Bone marrow (tissue), 2 donors: ENCODE measurements at places on chromosomes 16 and 17.

DNA sequence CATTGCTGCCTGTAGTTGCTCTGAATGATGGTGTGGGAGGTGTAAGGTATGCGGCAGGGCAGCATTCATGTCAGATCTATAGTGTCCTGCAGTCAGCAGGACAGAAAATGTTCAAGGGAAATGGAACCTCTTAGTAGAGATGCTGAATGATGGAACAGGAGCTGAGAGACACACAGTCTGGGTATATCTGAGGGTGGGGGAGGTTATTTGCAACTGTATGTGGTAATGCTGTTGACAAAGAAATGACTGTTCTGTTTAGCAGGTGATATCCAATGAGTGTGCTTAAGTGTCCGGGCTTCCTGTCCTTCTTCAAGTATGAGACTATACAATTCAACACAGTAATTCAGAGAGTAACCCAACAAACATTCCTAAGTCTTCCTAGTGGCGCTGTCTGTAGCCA, 46.6 kb downstream of the STH start:
- DNase-seq, result no peak

DNA sequence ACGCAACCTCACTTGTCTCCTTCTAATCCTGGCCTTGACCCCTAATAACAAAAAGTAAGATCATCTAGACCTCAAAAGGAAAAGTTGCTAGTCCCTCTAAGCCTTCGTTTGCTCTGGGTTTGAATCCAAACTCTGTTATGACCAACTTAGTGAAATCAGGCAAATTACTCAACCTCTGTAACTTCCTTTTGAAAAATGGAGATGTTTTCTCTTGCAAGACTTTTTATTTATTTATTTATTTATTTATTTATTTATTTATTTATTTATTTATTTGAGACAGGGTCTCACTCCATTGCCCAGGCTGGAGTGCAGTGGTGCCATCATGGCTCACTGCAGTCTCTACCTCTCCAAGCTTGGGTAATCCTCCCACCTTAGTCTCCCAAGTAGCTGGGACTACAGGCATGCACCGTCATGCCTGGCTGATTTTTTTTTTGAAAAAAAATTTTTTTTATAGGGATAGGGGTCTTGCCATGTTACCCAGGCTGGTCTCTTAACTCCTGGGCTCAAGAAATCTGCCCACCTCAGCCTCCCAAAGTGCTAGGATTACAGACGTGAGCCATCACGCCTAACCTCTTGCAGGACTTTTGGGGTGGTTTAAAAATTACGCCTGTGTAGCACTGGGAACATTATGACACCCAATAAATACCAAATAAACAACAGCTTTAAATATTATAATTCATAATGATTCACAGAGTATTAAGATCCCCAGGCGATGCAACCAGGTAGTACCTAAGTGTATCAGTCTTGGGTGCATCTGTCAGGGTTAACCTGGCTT, 63.4 kb downstream of the PITPNC1 start:
- no peak for DNase-seq

DNA sequence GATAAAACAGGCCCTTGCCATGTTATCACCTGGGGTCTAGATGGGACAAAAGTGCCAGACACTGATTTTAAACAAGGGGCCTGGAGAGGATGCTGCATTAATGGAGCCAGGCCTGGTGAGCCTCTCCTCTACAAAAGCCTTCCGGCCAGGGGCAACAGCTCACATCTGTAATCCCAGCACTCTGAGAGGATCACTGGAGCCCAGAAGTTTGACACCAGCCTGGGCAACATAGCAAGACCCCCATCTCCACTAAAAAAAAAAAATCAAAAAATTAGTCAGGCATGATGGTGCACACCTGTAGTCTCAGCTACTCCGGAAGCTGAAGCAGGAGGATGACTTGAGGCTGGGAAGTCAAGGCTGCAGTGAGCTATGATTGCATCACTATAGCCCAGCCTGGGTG, 3.5 kb downstream of the GINS2 start:
- DNase-seq, result no peak

DNA sequence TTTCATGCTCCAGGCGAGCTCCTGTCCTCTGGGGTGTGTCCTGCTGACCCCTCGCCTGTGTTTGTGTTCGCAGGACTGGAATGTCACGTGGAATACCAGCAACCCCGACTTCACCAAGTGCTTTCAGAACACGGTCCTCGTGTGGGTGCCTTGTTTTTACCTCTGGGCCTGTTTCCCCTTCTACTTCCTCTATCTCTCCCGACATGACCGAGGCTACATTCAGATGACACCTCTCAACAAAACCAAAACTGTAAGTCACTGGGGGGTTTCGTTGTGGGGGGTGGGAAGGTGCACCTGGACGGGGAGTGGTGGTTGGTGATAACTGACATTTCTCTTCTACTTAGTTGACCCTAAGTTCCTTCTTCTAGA, 58.3 kb downstream of the ABCC1 start:
- DNase-seq, result no peak

GRCh38 chr16:16092925-16093627, 130.2 kb downstream of the ABCC6 start:
- no peak for DNase-seq

GRCh38 chr16:11025120-11025531, 80.8 kb downstream of the CLEC16A start:
- DNase-seq, result no peak

- no peak for DNase-seq
These were observed 2.0 kb downstream of the TNK1 start for GRCh38 chr17:7382901-7383300.

GRCh38 chr17:81703747-81704654, 834 bp downstream of the MRPL12 start:
- DNase-seq, result no peak

GRCh38 chr17:64092113-64092512, 37.8 kb downstream of the ERN1 start:
- DNase-seq, result no peak

DNA sequence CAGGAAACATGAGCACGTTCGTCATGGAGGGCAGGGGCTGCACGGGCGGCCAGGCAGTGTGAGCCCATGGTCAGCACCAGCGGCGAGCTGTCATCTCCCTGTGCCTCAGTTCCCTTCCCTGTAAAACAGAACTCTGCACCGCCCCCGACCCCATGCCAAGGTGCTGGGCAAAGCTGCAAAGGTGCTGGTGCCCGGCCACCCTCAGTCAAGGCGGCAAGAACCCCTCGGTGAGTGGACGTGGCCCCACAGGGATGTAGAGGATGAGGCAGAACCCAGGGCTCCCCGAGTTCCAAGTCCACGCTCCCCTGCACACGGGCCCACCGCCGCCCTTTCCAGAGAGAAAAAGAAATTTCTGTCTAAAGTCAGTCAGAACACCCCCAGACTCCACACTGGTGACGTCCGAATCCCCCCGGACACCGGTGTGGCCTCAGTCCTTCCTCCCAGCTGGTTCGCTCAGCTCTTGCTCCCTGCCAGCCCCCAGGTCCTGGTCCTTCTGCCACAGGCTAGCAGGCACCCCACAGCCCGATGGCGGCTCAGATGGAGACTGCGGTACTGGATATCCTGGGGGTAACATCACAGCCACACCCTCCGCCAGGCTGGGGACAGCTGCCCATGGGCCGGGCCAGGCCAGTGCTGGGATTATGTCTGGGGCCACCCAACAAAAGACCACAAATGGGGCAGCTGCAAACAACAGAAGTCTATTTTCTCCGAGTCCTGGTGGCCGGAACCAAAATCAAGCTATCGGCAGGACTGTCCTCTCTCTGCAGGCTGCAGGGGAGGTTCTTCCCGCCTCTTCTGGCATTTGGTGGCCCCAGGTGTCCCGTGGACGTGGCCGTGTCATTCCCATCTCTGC, 14.4 kb upstream of the BAHCC1 start:
- no peak for DNase-seq

DNA sequence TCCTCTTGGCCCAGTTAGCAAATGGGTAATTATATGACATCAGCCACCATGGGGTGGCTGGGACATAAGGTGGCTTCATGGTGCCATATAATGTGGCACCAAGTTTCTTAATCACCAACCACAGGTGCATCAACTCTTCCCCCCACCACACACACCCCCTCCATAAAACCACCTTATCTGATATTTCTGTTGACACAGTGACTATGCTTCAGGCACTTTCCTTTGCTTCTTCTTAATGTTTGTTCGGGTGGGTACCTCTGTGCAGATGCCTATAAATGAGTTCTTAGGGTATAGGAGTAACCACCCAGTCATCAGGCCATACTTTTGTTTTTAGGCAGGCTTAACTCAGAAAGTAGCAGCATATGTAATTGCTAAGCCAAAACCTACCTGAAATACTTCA, 29.5 kb downstream of the RNF43 start:
- no peak for DNase-seq

DNA sequence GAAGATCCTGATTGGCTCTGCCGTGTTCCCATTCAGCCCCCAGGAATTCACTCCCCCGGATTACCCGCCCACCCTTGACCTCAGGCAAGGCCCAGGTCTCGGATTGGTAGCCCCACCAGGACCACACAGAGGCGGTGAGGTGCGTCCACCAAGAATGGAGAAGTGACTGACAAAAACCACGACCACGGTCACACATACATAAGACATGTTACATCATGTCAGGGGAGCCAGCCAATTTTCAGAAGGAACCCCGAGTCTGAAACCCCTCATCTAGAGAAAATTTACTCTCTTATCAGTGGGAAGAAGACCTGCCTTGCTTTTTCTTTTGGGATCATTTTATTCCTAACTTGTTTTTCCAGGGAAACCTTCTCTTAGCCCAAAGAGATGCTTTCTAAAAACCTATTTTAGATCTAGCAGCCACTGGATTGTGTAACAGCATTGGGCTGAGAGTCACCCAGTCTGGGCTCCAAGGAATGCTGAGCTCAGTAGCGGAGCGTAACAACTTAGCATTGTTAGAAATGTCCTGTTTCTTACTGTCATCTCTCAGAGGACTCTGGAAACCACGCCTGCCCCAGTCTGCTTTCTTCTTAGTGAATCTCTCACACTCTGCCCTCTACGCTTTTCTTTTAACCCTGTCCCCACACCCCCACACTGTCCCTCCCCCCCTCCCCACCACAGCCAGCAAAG, 164.1 kb downstream of the CMIP start:
- DNase-seq, result no peak

- no peak for DNase-seq
These were observed 23.2 kb upstream of the TEKT3 start for GRCh38 chr17:15364615-15365014.

GRCh38 chr17:43341715-43342588, 56.8 kb upstream of the ARL4D start:
- no peak for DNase-seq

GRCh38 chr17:44272321-44272951, 4.5 kb upstream of the SLC4A1 start:
- no peak for DNase-seq

- no peak for DNase-seq
These were observed 26.5 kb upstream of the FAAP100 start for GRCh38 chr17:81578561-81579225.

DNA sequence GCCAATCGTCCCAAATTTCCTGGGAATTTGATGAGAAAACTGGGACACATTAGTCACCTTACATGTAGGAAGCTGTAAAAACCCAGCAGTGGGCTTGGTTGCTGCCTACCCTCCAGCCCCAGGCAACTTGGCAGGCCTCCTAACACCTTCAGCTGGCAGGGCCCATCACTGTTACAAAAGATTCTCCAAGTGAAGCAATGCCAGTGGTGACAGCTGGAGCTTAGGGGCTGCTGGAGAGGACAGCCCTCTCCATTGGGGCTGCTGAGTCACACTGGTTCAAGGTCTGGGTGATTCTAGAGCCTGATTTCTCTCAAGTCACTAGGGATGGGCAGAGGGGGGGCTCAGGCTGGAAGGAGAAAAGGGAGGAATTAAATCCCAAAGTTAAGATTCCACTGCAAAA, 180.6 kb downstream of the COPRS start:
- no peak for DNase-seq

DNA sequence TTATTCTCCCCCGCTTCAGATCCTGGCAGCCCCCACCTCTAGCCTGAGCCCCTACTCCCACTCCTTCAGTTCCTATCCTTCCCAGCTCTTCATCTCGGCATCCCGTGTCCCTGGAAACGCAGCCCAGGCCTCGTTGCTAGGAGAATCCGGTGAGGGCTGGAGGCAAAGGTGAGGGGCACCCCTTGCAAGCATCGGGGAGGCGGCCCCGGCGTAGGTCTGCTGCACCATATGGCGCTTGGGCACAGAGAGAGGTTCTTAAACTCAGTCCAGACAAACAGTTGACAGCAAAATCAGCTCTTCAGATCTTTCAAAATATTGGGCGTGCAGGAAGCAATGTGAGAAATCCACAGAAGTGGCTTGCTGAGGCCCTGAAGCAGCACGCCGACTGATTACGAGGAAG, 15.0 kb downstream of the SLC38A8 start:
- DNase-seq, result no peak

DNA sequence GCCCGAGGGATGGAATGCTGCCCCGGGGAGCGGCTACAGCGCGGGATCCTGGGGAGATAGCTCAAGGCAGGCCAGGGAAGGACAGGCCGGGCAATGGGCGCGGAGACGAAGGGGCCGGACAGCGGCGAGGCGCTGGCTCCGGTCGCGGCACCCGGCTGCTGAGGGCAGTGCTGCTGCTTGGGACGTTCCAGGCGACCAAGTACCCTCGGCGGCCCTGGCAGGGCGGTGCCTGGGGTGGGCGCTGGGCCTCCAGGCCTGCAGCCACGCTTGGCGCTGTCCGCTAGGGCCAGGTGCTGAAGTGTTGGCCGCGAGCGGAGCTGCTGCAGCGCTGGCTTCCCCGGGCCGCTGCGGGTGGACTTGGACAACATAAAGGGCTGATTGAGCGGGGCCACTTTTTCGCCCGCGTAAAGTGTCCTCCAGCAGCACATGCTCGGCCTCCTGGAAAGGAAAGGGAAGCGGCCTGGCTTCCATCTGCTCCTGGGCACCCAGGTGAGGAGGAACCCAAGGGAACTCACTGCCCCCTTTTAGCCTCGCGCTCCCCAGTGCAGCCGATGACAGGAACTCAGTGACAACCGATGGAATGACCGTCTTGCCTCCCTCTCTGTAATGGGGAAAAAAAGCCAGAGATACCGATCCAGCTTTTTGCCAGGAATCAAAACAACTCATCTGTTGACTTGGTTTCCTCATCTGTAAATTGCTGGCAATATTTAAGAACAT, 23.7 kb downstream of the CLEC3A start:
- DNase-seq, result no peak

- peak; percentile 57 for DNase-seq
These were observed 32.4 kb downstream of the SNX11 start for GRCh38 chr17:48139944-48140343.

- no peak for DNase-seq
These were observed 98.6 kb downstream of the BANP start for GRCh38 chr16:88049561-88050545.

DNA sequence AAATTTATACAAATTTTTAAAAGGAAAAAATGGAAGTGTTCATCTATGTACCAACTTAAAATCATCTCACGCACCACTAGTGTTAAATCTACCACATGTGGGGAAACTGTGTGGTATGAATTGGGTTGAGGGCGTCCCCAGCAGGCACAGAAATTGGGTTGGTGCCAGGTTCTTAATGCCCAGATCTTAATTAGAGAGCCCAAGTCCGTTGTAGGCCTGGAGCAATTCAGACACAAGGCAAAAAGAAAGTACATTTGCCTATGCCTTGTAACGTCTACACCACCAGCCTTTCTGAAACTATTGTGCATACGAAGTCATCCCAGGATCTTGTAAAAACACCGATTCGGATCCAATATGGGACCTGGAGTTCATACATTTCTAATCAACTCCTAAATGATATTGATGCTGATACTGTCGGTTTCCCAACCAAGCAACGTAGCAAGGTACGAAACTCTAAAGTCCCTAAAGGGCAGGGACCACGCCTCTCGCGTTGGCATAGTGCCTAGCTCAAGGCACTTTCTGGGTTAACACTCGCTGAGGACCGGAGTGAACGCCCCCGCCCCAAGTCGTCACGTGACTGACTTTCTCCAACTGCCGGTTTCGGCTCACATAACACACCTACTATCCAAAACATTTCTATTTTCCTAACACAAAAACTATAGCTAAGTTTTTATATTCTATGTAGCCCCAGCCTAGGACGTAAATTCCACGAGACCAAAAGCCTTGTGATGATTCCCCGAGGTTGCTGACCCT, 945 bp upstream of the UQCRC2 start:
- peak; percentile 35 for DNase-seq
